ENCODE measurements at places on chromosomes 16 and 17. TPM values are rescaled to one million over a fixed set of nuclear protein-coding genes. Genes with fewer than 3 reads are reported as not detected.

GRCh38 chr16:75392906-75393305, 40.4 kb downstream of the CFDP1 start:
- DNase-seq, result no peak

DNA sequence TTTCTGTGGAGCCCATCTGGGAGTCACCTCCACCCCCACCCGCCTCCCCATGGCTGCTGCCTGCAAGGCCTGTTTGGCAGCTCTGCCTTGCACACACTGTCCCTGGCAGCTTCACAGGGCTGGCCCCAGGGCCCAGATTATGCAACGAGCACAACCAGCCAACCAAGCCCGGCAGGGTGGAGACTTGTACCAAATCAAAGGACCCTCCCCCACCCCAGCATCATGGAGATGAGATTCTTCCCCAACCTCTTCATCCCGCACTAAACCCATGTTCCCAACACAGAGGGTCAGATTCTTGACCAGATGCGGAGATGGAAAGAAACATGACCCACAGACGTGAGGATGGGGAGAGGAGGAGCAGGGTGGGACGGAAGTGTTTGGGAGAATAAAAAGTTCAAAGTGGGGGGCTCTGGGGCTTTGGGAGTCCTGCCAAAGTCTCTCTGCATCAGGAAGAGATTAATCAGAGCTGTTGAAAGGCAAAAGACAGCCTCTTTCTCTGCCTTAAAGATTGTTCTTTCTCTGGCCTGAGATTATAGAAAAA, 3.8 kb downstream of the SMARCD2 start:
- DNase-seq, result peak; percentile 55

DNA sequence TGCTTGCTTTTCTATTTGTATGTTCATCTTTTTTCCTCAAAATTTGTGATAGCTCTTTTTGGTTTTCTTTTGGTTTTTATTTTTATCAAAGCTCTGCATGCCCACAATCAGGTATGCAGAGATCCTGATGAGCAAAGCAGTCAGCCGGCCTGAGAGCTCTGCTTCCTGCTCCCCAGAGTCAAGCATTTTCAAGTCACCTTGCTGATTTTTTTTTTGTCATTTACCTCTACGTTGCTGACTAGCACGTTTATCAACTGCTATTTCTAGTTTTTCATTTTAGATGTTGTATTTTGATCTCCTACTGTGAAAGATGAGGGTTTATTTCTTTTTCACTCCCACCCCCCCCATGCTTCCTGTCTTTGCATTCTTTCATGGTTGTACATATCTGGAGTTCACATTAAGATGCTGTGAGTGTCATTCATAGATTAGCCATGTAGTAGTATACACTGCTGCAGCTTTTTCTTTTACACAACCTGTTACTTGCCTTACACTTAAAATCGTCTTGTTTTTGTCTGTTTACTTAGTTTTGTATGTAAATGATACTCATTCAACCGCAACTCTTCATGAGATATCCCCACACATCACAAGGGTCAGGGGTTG, 196.2 kb downstream of the LGALS9B start:
- no peak for DNase-seq

The HP gene
- total RNA-seq, result 0.38 TPM

The LITAF gene
- 246 TPM for total RNA-seq

GRCh38 chr16:20946015-20946629, 45.6 kb downstream of the LYRM1 start:
- no peak for DNase-seq

DNA sequence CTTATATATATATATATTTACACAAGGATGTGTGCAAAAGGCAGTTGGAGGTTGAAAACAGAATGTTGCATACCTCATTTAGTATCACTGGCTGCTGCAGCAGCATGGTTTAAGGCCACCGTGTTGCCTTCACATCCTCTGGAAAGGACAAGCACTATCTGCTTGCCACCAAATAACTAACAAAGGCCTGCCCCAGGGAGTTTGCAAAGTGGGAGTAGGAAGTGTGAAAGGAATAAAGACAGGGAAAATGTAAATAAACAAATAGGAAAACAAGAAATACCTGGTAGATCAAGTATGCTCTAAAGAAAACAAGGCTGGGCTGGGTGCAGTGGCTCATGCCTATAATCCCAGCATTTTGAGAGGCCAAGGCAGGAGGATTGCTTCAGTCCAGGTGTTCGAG, 33.5 kb upstream of the GFOD2 start:
- no peak for DNase-seq

DNA sequence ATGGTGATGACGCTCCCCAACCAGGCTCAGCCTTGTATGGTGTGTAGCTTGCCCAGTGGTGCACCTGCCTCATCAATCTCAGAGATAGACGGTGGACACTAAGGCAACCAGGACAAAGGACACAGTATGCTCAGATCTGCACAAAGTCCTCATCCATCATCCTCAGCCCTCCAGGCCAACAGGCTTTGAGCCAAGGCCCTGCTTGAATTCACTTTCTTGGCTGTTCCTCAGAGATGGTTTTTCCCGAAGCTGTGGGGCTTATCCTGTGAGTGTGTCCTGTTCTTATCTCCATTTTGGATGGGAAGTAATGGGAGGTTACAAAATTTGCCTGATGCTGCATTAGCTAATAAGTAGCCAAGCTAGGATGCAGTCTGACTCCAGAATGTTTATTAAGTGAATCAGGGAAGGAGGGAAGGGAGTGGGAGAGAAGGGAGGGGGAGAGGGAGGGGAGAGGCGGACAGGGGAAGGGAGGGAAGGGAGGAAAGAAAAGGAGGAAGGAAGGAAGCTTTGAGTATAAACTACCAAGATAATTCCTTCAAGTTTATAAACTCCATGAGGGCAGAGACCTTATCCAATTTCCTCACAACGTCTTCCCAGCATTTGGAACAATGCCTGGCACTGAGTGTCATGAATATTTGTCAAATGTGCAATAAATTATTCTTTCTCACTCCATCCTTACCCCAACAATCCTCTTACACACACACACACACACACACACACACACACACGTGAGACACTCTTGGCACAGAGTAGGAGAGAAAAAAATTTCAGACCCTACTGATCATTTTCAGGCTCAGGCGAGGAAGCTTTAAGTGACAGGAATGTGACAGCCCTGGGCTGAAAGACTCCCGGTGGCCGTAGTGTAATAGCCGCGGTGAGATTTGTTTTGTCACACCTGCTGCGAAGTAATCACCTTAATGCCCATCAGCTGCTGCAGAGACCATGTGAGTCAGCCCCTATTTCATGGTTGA, 84.3 kb downstream of the BMERB1 start:
- DNase-seq, result no peak

The RAB26 gene
- total RNA-seq, result 15.7 TPM

The MMP2 gene
- total RNA-seq, result 30.1 TPM

The TOP2A gene
- 50.1 TPM for total RNA-seq

DNA sequence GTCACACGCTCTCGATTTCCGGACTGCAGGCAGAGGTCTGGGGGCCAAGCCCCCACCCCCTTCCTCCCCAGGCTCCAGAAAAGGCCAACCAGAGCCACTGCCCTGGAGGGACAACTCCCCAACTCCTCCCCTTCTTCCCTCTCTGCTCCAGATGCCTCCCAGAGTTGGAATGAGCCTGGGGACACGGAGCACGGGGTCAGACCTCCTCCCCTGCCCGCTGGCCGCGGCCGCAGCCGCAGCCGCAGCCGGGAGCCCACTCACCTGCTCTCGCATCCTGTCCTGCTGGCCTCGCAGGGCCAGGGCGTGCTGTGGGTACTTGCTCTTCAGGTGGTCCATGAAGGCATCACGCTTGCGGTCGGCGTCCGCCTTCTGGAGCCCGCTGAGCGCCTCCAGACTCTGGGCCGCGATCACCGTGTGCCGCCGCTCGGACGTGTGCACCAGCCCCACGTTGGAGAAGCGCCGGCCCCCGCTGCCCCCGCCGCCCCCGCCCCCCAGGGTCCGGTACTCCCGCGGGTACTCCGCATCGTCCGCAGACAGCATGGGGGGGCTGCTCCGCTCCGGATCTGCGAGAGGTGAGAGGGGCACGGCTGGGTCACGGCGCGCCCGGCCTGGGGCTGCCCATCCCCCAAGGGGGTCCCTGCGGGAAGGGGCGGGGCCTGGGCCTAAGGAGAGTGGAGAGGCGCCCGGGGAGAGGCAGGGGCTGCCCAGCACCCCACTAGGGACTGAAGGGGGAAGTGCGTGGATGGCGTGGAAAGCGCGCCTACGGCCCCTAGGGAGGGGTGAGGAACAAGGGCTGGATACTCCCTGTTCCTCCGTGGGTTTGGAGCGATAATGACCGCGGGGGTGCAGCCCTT, 27.3 kb downstream of the SRCIN1 start:
- no peak for DNase-seq

- no peak for DNase-seq
These were observed 20.8 kb downstream of the UNKL start for GRCh38 chr16:1393613-1394176.

GRCh38 chr16:48602356-48603014, 7.5 kb downstream of the N4BP1 start:
- no peak for DNase-seq

GRCh38 chr17:79793924-79794304, 3.0 kb downstream of the CBX8 start:
- DNase-seq, result no peak

The MSI2 gene
- 72.6 TPM for total RNA-seq

- DNase-seq, result no peak
These were observed 74.1 kb downstream of the SOCS1 start for GRCh38 chr16:11181899-11182279.

The LPCAT2 gene
- 11.3 TPM for total RNA-seq

DNA sequence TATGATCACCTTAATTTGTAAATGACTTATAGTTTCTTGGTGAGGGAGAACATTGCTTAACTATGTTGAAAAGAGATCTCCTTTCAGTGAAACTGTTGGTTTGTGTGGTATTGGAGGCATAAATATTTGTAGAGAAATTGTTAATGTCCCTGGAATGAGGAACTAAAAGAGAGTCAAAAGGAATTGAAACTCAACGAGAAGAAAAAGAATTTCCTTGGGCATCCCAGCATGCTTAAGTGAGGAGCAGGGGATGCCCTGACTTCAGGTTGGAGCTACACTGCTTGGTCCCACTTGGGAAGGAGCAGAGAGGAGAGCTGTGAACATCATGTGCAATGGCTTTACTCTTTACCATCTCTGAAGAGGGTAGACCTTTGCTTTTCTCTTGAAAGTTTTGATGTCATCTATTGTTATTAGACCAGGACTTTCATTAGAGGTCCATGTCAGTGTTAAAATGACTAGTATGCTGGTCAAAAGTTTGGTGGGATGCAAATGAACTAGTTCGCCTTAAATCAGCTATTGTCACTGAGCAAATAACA, 21.7 kb downstream of the KRT23 start:
- DNase-seq, result no peak

The CDH3 gene
- total RNA-seq, result 0.22 TPM

The RDM1 gene
- total RNA-seq, result not detected

DNA sequence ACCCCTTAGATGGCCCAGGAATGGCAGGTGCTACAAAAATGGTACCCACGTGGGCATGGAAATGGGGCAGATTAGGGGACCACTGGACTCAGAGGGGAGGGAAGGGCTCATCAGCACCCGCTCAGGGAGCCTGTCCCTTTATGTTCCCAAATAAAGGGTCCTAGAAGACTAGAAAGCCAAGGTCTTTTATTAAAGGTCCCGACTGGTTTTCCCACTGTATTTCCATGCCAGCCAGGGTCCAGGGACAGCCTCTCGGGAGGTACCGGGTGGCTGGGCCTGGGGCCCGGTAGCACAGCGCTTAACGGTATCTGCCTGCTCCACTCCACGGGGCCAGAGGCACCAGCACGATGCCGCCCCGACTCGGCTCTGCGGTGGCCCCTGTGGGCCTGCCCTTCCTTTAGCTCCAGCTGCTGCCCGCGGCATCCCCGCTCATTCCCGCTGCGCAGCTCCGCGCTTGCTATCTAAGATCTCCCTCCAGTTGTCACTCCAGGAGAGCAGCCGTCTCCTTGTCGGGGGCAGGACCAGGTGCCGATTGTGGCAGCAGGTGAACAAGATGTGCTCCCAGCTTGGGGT, 1.4 kb downstream of the NT5C start:
- DNase-seq, result peak; percentile 62

DNA sequence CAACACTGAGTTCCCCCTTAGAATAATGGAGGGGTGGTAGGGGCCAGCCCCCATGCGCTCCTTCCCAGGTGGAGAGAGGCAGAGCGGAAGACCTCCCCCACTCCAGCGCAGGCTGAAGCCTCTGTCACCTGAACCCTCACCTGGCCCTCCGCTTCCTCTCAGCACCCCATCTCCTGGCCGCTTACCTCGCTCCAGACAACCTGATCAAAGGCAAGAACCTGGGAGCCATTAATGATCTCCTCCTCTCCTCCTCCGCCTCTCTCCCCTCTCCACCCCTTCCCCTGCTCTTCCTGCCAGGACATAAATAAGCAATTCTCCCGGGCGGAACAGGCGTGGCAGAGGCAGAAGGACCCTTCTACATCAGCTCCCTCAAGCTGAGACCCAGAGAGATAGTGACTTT, 110.2 kb upstream of the LHX1 start:
- DNase-seq, result no peak

DNA sequence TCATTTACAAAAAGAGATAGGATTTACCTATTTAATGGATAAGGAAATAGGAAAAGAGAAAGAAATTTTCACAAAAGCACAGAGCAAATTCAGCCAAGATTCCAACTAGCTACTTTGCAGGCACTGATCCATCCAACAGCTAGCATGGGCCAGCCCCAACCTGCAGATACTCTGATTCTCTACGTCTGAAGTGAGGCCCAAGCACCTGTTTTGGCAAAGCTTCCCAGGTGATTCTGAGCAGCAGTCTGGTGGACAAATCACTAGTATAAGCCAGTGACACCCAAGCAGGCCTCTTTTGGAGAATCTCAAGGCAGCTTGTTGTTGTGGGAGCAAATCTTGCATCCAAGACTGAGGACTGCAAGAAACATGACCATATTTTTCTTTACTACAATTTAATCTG, 20.9 kb upstream of the CALB2 start:
- no peak for DNase-seq

GRCh38 chr17:67157732-67158639, 87.0 kb downstream of the HELZ start:
- DNase-seq, result peak; percentile 19

DNA sequence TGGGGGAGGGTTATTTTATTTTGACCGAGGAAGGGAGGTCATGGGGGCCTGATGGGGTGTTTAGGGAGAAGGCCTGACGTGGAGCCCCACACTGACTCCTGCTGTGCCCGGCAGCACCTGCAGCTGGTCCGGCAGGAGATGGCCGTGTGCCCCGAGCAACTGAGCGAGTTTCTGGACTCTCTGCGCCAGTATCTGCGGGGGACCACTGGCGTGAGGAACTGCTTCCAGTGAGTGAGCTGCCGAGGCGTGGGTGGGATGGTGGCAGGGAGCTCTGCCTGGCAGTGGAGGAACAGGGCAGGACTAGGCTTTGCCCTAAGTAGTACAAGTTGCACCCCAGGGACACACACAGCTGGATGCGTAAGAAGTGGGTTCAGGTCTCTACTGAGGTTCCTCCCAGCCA, 30.0 kb downstream of the NECAB2 start:
- DNase-seq, result no peak
